MG63 (cell line): ENCODE measurements at places on chromosomes 2 and 18. TPM values are rescaled to one million over a fixed set of nuclear protein-coding genes. Genes with fewer than 3 reads are reported as not detected.

- no peak for DNase-seq
These were observed 121.9 kb downstream of the CACNB4 start for GRCh38 chr2:151976945-151977353.

- no peak for DNase-seq
These were observed 8.4 kb downstream of the TGIF1 start for GRCh38 chr18:3458378-3458777.

- peak; percentile 98 for DNase-seq
These were observed 32.9 kb downstream of the HS1BP3 start for GRCh38 chr2:20617892-20618467.

GRCh38 chr2:43115881-43116280, 110.5 kb downstream of the ZFP36L2 start:
- DNase-seq = no peak

GRCh38 chr18:49757513-49758262, 55.6 kb downstream of the ACAA2 start:
- peak; percentile 14 for DNase-seq

- peak; percentile 38 for DNase-seq
These were observed 52.9 kb downstream of the PPP1R1C start for GRCh38 chr2:182038576-182038975.

The NEB gene
- not detected in 2 replicates for total RNA-seq

The LCT gene
- total RNA-seq = not detected in 2 replicates

The POTEI gene
- 0.10 and 0.13 TPM in 2 replicates for total RNA-seq
